A549 treated with ZK216348 at 1 μM for 4 hours (cell line): ENCODE measurements at places on chromosomes 3 and 15. TPM values are rescaled to one million over a fixed set of nuclear protein-coding genes. Genes with fewer than 3 reads are reported as not detected.

LRRIQ4 gene
- total RNA-seq: not detected in 5 replicates

CAV3 gene
- total RNA-seq: not detected in 5 replicates

TEX9 gene
- total RNA-seq: 2.7 to 5.3 TPM (median 5.0 TPM) in 5 replicates

SAMMSON gene
- total RNA-seq: not detected in 5 replicates

DPPA4 gene
- not detected in 5 replicates for total RNA-seq
